Activated CD8-positive, alpha-beta memory T cell treated with anti-CD3 and anti-CD28 coated beads for 1 hour (primary cell): ENCODE measurements at places on chromosomes 16 and 17.

DNA sequence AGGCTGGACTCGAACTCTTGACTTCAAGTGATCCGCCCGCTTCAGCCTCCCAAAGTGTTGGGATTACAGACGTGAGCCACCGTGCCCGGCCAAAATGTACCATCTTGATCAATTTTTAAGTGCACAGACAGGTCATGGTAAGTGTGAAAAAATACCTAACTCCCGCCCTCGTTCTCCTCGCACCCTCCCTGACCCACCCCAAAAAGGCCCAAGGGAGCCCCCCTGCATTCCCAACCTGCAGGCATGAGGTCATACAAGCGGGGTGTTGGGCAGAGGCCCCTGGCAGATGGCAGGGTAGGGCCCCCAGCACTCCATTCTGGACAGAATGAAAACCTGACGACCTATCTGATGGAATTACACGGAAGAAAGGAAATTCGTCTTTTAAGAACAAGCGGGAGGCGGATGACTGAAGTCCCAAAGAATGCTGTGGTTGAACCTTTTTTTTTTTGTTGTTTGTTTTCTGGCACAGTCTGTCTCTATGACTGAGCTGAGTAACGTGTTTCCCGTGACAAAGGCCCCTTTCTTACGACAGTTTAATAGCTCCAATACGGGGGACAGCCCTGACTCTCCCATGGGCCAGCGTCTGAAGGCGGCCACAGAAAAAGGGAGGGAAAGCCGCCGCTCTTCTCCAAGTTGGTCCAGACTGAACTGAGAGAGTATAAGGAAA lies 376.4 kb downstream of the SLC39A11 start:
- DNase-seq: no peak

GRCh38 chr17:73316919-73317505 lies 5.2 kb upstream of the CDC42EP4 start:
- no peak for DNase-seq

DNA sequence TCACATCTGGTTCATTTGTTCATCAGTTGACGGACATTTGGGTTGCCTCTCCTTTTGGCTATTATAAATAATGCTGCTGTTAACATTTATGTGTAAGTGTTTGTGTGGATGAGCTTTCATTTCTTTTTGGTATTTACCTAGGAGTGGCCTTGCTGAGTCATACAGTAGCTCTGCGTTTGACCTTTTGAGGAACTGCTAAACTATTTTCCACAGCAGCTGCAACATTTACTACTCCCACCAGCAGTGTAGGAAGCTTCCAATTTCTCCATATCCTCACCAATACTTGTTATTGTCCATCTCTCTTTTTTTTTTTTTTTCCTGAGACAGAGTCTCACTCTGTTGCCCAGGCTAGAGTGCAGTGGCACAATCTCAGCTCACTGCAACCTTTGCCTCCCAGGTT lies 20.7 kb upstream of the PLCG2 start:
- no peak for DNase-seq

GRCh38 chr17:7380321-7380720 lies 568 bp upstream of the TNK1 start:
- no peak for DNase-seq

GRCh38 chr17:4559966-4560365 lies 411 bp downstream of the GGT6 start:
- no peak for DNase-seq

- DNase-seq: no peak
These were observed 1.1 kb downstream of the DHRS7C start for GRCh38 chr17:9790316-9790715.

DNA sequence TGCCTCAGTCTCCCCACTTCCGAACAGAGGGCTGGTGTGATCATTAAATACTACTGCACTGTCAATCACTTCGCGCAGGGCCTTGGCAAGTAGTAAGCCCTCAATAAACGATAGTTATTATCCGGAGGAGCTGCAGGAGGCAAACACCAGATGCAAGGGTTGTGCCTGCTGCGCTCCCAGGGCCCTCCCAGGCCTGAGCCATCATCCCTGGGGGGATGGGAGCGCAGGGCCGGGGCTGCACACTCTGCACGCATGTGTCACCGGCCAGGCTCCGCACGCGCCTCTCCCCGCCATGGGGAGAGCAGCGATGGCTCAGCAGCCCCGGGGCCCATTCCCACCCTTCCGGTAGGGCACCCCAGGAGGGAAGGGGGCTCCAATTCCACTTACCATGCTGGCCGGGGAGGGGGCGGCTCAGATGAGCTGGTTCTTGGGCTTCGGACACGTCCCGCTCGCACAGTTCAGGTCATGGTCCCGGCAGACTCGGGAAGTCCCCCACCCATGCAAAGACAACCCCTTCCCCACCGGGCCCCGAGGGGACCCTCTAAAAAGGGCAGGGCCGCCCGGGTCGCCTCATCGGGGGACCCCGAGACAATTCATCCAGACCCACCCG lies 681 bp downstream of the XPO6 start:
- peak; percentile 53 for DNase-seq

GRCh38 chr17:53420035-53420641 lies 402.6 kb upstream of the KIF2B start:
- DNase-seq: no peak

DNA sequence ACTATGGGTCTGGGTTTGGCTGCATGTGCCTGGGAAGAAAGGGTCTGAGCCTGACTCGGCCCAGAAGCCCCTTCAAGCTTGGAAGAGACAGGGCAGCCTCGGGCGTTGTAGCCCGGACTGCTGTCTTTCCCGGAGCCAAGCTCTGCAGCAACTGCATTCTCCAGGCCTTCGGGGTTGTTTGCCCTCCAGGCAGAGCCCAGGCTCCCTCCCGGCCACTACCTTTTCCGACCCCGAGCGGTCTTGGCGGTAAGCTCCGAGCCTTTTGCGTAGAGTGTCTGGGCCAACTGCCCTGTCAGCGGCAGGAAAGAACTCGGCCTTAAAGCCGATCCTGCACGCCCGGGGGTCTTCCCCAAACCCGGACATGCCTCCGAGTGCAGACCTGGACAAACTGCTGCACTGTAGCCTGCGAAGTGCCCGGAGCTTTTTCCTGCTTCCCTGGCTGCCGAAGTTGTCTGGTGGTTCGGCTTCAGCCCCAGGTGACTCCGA lies 1.3 kb downstream of the LHX1 start:
- DNase-seq: no peak

GRCh38 chr17:12510535-12510934 lies 155.2 kb upstream of the MYOCD start:
- DNase-seq: no peak

GRCh38 chr17:77512062-77512946 lies 371.5 kb downstream of the SEC14L1 start:
- DNase-seq: no peak

DNA sequence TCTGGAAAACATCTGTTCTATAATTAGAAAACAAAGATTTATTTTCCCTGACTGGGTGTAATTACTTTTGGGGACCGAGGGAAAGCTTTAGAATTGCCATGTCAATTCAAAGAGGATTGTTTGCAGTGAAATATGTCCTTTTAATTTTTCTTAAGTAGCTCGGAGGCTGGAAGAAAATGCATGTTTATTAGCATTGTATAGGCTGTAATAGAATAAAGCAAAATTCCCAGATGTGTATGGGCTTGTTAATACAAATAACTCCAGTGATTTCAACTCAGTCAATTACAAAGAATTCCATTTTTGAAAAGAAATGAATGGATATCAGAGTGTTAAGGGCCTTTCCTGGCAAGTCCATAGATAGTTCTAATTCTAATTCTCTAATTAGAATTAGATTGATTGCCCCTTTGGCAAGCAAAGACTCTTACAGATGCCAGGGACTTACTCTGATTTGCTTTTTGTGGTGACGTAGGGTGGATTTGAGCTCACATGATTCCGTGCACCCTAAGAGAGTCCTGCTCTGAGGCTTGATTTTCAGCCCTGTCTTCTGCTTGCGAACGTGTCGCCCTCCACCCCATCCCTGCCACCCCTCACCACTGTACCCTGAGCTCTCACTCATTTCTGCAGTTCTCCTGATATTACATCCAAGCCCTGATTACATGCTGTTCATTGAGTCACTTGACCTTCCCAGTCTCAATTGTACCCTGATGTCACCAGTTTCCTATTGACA lies 70.0 kb upstream of the FAM20A start:
- no peak for DNase-seq

- no peak for DNase-seq
These were observed 72.9 kb upstream of the SMIM36 start for GRCh38 chr17:55584055-55584685.

DNA sequence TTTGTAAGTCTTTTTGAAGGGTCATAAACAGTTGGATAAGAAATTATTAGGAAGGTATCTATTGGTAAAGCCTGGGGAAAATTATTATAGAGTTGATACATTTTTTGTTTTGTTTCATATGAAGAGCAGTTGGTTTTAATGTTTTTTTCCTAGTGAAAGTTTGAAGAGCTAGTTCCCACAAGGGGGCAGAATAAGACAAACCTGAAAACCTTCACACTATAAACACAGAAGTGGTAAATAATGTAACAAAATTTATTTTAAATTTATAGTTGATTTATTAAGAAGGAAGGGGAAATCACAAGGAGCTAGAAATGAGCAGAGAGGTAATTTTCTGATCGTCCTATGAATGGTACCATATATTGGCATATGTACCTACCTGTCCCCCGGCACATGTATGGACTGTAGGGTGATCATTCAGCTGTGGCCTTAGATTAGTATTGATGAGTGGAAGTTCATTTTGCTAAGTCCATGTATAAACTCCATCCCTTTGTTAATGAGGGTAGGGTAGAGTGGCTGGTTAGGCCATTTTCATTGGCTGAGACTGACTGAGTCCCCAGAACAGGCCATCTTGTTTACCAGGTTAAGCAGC lies 116.3 kb downstream of the TANC2 start:
- no peak for DNase-seq

DNA sequence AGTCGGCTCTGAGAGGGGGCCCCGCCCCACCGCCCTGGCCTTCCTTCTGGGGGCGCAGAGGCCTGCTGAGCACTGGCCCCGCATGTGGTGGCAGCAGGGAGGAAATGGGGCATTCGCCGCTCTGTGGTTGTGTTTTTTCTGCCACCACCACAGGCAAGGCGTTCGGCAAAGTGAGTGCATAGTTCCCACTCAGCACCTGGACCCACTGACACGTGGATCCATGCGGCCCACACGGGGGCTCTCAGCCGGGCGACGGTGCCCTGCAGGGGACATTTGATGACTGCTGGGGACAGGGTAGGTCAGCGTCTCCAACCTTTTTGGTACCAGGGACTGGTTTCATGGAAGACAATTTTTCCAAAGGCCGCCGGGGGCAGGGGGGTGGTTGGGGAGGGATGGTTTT lies 70.9 kb downstream of the ENGASE start:
- no peak for DNase-seq

- no peak for DNase-seq
These were observed 4.6 kb upstream of the KRT16 start for GRCh38 chr17:41617136-41617535.

DNA sequence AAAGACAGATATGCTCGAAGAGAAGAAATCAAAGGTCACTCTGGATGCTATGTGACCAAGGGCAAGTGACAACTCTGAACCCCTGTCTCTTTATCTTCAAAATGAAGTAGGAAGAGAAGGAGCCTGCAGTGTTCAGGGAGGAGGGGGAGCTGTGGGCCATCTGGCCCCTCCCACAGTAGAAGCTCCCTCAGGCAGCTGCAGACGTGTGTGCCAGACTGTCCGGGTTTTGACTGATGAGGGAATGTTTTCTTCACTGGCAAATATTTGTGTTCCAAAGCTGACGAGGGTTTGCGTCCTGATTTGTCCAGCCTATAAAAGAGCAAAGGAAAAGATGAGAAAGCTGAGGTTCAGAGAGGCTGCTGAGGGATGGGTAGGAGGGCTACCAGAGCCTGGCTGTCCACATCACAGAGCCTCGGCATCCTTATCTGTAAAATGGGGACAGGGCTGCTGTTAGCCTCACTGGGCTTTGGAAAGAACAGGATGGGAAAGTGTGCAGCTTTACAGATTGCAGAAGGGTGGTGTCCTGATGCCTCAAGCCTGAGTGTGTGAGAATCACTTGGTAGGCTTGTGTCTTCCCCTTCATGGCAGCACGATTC lies 1.8 kb upstream of the GINS2 start:
- no peak for DNase-seq

GRCh38 chr17:4536742-4537411 lies 18.3 kb downstream of the MYBBP1A start:
- DNase-seq: no peak

DNA sequence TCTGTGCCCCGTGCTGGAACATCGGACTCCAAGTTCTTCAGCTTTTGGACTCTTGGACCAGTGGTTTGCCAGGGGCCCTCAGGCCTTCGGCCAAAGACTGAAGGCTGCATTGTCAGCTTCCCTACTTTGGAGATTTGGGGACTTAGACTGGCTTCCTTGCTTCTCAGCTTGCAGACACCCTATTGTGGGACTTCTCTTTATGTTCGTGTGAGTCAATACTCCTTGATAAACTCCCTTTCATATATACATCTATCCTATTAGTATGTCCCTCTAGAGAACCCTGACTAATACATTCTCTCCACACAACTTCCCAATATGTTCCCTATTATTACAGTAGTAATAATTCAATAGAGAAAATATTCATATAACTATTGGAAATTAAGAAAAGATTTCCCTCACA lies 9.2 kb upstream of the ASGR2 start:
- DNase-seq: no peak

- no peak for DNase-seq
These were observed 18.6 kb upstream of the CLTC start for GRCh38 chr17:59601130-59601529.

GRCh38 chr17:75965468-75965867 lies 13.5 kb downstream of the ACOX1 start:
- no peak for DNase-seq

DNA sequence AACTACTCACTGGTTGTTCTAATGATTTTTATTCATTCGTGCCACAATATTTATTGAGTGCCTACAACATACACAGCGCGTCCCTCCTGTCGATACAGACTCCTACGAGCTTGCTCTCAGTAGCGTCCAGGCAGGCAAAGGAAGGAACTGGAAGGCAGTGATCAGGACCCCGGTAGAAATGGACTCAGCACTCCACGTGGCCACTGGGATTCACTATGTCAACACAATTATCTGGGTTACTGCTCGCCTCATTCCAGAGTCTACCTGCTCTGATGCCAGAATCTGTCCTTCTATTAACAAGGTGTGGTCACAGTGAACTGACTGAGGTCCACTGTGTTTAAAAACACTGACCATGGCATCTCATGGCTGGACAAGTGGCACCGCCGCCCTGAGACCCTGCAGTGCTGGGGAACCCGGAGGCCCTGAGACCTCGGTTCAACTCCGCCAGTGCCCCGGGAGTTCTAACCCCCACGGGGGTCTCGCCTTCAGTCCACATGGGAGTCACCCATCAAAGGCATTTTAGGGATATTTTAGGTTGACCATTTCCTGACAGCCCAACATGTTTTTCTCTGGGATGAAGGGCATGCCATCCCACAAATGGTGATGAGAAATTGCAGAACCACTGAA lies 71.4 kb downstream of the ZFHX3 start:
- DNase-seq: no peak
